ENCODE measurements at places on chromosomes 16 and 17.

DNA sequence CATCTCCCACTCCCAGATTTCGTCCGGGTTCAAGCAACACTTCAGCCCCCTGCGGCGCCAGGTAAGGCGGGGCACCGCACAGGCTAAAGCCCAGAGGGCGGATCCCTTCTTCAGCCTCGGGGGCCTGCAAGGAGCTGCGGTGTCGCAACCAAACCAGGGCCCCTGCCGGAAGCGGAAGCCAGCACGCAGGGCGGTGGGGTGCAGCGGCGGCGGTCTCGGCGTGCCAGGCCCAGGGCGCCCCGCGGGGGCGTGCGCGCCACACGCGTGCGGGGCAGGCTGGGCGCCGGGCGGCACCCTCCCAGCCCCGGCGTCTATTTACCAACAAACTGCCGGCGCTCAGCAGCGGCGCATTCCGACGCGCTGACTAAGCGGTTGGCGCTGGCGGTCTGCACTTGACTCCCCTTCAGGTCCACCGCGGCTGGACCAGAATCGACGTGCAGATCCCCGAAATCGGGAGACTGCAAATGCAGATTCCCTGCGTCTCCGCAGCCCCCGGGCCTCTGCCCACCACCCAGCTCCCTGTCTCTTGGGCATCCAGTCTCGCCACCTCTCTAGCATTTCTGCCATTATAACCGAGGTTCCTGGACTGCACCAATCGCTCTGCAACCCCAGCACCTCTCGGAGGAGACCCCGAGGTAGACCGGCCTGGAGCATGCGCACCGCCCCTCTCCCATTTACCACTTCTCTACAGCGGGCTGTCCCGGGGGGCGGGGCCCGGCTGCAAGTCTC lies 421 bp upstream of the DLX4 start:
- peak; percentile 51 for DNase-seq

GRCh38 chr17:81094509-81095382 lies 59.8 kb downstream of the BAIAP2 start:
- DNase-seq, result peak; percentile 82

- no peak for DNase-seq
Measured at GRCh38 chr16:22395960-22396359, 21.5 kb upstream of the CDR2 start.

DNA sequence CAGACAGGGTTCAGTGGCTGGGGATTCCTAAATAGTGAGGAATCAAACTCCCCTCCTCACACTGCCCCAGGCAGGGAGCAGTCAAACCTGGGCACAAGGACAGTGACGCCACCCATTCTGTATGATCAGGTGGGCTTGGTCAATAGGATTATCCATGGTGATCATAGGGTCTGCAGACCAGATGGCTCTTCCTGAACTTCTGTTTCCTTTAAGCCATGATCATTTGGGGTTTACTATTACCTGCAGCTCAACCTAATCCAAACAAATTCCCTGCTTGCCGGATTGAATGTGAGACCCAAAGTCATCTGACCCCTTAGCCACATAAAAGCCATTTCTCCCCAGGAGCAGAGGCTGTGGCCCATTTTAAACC lies 54.3 kb downstream of the PLXDC1 start:
- DNase-seq, result no peak

DNA sequence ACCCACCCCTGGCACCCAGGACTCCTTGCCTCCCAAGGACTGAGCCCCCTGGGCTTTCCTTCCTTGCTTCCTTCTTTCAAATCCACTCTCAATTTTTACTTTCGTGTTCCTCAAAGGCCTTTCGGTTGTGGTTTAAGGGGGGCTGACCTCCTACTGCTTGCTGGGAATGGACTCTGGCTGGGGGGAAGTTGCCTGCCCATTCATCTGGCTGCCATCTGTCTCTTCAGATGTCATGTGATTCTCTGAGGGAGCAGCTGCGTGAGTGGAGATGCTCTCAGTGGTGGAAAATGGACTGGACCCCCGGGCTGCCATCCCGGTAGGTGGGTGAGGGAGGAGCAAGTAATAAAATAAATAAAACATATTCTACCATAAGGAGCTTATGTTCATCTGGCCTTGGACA lies 93.8 kb upstream of the RPRML start:
- DNase-seq, result no peak

DNA sequence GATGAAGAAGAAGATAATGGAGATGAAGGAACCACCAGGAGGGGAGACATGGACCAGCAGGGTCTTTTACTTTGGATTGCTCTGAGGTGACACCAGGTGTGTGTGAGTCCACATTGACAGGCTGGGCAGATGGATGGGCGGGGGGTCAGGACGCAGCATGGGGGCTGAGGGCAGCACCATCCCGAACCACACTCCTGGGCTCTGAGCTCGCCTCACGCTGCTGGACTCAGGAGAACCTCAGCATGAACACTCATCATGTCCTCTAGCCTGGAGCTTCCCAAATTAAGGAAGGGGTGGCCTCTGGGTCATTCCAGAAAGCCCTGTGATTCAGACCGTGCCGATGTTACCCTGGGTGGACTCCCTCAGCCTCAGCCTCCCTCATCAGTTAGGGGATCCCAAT lies 50.4 kb upstream of the MAP3K14 start:
- no peak for DNase-seq
